ENCODE measurements at places on chromosomes 6 and 20. TPM values are rescaled to one million over a fixed set of nuclear protein-coding genes. Genes with fewer than 3 reads are reported as not detected.

The DEFB118 gene
- total RNA-seq, result not detected

The ACSS2 gene
- total RNA-seq, result 114 TPM

The OLIG3 gene
- total RNA-seq, result not detected

The KIF6 gene
- 0.16 TPM for total RNA-seq

The ANKRD66 gene
- not detected for total RNA-seq

The SRMS gene
- total RNA-seq, result 0.39 TPM

The BMP5 gene
- not detected for total RNA-seq

The MICAL1 gene
- total RNA-seq, result 43.3 TPM

The FAM120B gene
- total RNA-seq, result 8.2 TPM

The WFDC12 gene
- not detected for total RNA-seq

The KHDRBS2 gene
- not detected for total RNA-seq

The MAFB gene
- 0.65 TPM for total RNA-seq

The CPXM1 gene
- not detected for total RNA-seq

The KCNK15 gene
- under 0.01 TPM for total RNA-seq

The POPDC3 gene
- total RNA-seq, result 20.1 TPM

The TCP11 gene
- total RNA-seq, result not detected

The TBC1D20 gene
- 31.8 TPM for total RNA-seq

The OCSTAMP gene
- not detected for total RNA-seq

The BPIFB4 gene
- not detected for total RNA-seq

The RBBP9 gene
- total RNA-seq, result 16.2 TPM

The CYP24A1 gene
- total RNA-seq, result 5.7 TPM

The ASXL1 gene
- 13.0 TPM for total RNA-seq

The LHFPL5 gene
- not detected for total RNA-seq

The EPPIN gene
- not detected for total RNA-seq

The RNF182 gene
- not detected for total RNA-seq

The TREM2 gene
- total RNA-seq, result 5.7 TPM

The CST7 gene
- total RNA-seq, result not detected

The KDM1B gene
- 19.2 TPM for total RNA-seq

The FKBP1C gene
- 0.39 TPM for total RNA-seq

The ZBTB46 gene
- 0.78 TPM for total RNA-seq

The NKAPL gene
- total RNA-seq, result 0.23 TPM

The SLC22A16 gene
- total RNA-seq, result not detected

The SMPDL3A gene
- 6.1 TPM for total RNA-seq

The UCKL1 gene
- 21.4 TPM for total RNA-seq

The PPP1R14C gene
- 38.1 TPM for total RNA-seq
